Astrocyte (in vitro differentiated cells and primary cell): ENCODE measurements at places on chromosomes 1 and 21. TPM values are rescaled to one million over a fixed set of nuclear protein-coding genes. Genes with fewer than 3 reads are reported as not detected.

The HRNR gene
- total RNA-seq = not detected in 2 replicates

The TINAGL1 gene
- total RNA-seq = 3.9 and 5.7 TPM in 2 replicates

The TCHHL1 gene
- total RNA-seq = not detected in 2 replicates

The OR2T6 gene
- not detected in 2 replicates for total RNA-seq

The LCE1F gene
- total RNA-seq = not detected in 2 replicates

The DLGAP3 gene
- 1.6 and 2.7 TPM in 2 replicates for total RNA-seq

The SPRR2B gene
- total RNA-seq = not detected in 2 replicates

The KCTD3 gene
- total RNA-seq = 24.2 and 25.2 TPM in 2 replicates

The NUDT4B gene
- total RNA-seq = 0.79 and 1.2 TPM in 2 replicates

The CPLANE2 gene
- 8.2 and 8.6 TPM in 2 replicates for total RNA-seq

The PLXNA2 gene
- 16.3 and 17.7 TPM in 2 replicates for total RNA-seq

The TMEM269 gene
- 0.07 and 0.09 TPM in 2 replicates for total RNA-seq

The FGR gene
- total RNA-seq = 0.17 TPM in 1 of 2 replicates, not detected in the other

The OPRD1 gene
- 0.79 and 1.2 TPM in 2 replicates for total RNA-seq

The FAM72D gene
- 0.70 and 1.00 TPM in 2 replicates for total RNA-seq

The CFAP107 gene
- not detected in 2 replicates for total RNA-seq

The RLF gene
- total RNA-seq = 15.0 and 15.4 TPM in 2 replicates

The FNDC5 gene
- total RNA-seq = 0.39 and 0.96 TPM in 2 replicates

GRCh38 chr1:168786476-168787330 lies 57.7 kb upstream of the DPT start:
- peak; percentile 39 for DNase-seq

- no peak for DNase-seq
Measured at GRCh38 chr1:227268943-227269342, 49.3 kb downstream of the CDC42BPA start.

GRCh38 chr1:200886594-200886993 lies 8.1 kb upstream of the INAVA start:
- no peak for DNase-seq

- peak; percentile 76 for DNase-seq
Measured at GRCh38 chr1:179124873-179125272, 43.0 kb downstream of the TOR3A start.

GRCh38 chr1:44347280-44347679 lies 7.8 kb downstream of the ERI3 start:
- DNase-seq = peak; percentile 41

GRCh38 chr1:190429932-190430331 lies 47.7 kb downstream of the BRINP3 start:
- no peak for DNase-seq

DNA sequence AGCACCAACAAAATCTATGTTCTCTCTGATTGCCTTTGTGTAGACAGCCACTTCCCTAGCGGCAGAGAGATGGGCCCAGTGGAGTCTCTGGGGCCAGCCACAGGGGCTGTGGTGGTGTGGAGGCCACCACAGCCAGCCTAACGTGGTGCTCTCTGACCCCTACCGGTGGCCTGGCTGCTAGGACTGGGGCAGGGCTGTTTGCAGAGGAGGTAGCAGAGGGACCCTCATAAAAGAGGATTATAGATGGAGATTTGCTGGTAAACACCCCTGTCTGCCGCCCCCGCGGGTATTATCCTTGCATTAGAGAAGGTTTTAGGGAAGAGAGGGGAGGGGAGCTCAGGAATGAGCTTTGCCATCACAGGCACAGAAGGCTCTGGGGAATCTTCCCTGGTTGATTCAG lies 310.3 kb upstream of the VAMP3 start:
- DNase-seq = no peak

GRCh38 chr1:21278860-21279845 lies 11.1 kb downstream of the ECE1 start:
- DNase-seq = no peak

GRCh38 chr21:45365608-45366241 lies 39.2 kb upstream of the COL18A1 start:
- DNase-seq = peak; percentile 88

GRCh38 chr1:204623894-204624361 lies 61.6 kb downstream of the LRRN2 start:
- no peak for DNase-seq

GRCh38 chr1:219875860-219876259 lies 52.5 kb downstream of the SLC30A10 start:
- no peak for DNase-seq

GRCh38 chr1:192668409-192668983 lies 32.5 kb downstream of the RGS13 start:
- DNase-seq = no peak

GRCh38 chr1:78009276-78009675 lies 4.5 kb downstream of the DNAJB4 start:
- no peak for DNase-seq

- no peak for DNase-seq
Measured at GRCh38 chr1:205369701-205370123, 13.0 kb upstream of the KLHDC8A start.

- peak; percentile 38 for DNase-seq
Measured at GRCh38 chr1:221440658-221441057, 301.2 kb downstream of the DUSP10 start.

DNA sequence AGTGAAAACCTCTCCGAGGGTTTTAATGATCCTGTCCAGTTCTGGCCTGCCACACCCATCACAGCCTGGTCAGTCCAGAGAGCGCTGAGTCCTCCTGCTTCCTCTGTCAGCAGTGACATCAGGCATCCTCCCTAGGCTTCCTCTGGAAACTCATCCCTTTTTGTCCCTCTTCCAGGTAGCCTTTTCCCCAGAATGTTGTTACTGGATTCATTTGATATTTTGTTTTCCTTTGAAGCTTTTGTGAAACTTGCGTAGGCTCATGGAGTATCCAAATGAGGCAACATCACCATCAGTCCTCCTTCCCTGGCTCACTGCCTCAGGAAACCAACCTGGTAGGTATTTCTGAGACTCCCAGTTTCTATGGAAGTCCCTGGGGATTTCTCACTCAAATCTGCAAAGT lies 27.0 kb upstream of the IGSF3 start:
- no peak for DNase-seq

- no peak for DNase-seq
Measured at GRCh38 chr1:8590721-8591351, 226.6 kb downstream of the RERE start.

GRCh38 chr1:17304826-17305175 lies 3.2 kb upstream of the PADI4 start:
- DNase-seq = no peak

DNA sequence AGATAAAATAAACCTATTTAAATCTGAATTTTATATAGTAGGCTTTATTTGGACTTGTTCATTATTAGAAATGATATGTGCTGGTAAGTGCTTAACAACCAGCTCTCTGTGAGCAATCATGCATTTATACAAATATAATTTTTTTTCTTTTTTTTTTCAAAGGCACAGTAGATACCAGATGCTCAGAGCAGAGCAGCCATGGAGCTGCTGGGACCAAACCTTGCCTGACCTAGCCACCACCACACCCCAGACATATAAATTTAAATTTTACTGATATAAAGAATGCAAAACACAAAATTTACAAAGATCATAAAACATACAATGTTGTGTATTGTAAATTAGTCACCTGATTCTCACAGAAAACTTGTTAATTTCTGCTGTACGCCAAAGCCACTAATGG lies 290.6 kb downstream of the SDCCAG8 start:
- DNase-seq = no peak

GRCh38 chr1:63909526-63909925 lies 135.7 kb downstream of the ROR1 start:
- no peak for DNase-seq

DNA sequence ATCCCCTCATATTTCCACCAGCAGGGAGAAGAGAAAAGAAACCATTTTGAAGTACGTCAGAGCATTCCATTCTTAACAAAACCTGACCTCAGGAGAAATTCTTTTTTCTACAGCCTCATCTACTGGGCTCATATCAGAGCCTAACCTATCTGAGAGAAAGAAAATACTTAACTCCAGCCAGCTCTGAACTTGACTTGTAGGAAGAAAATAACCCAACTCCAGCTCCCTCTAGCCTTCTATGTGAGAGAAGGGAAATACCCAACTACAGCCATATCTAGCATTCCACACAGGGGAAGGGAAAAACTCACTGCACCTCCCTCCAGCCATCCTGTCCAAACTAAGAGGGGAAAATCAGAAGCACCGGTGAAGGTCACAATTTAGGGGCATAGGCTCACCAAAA lies 57.7 kb downstream of the SPATA6 start:
- no peak for DNase-seq

GRCh38 chr1:31666263-31666963 lies 21.7 kb upstream of the PEF1 start:
- peak; percentile 41 for DNase-seq

- peak; percentile 55 for DNase-seq
Measured at GRCh38 chr1:200323856-200324400, 85.9 kb downstream of the ZNF281 start.

DNA sequence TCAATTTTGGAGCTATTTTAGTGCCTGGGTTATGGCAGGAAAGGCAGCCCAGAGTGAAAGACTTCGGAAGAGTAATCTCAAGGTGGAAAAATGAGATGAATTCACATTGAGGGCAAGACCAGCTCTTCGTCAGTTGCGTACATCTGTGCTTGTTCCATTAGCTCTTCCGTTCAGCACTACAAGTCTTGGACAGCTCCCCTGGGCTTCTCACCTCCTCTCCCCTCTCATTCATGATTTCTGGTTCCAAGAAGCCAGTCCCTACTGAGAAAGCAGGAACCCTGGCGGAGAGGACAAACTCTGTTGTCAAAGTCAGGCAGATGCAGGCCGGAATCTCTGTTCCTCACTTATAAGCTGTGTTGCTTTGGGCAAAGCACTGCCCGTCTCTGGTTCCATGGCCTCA lies 76.5 kb downstream of the ACTL8 start:
- peak; percentile 39 for DNase-seq

DNA sequence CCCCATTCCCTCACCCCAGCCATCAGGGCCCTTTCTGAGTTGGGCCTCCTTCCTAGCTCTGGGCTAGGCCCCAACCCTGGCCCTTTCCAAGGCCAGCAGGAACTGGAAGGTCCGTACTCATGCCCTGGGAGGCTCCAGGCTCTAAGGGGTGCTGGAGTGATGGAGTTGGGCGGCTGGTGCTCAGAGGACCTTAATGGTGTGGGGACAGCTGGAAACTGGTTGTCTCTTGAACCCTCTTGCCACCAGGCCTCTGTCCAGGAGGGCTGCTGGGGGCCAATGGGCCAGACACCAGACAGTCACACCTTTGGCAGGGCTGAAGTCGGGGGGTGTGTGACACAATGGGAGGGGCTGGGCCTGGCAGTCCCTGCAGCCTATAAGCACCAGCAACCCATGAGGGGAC lies 9.2 kb upstream of the PADI1 start:
- no peak for DNase-seq

DNA sequence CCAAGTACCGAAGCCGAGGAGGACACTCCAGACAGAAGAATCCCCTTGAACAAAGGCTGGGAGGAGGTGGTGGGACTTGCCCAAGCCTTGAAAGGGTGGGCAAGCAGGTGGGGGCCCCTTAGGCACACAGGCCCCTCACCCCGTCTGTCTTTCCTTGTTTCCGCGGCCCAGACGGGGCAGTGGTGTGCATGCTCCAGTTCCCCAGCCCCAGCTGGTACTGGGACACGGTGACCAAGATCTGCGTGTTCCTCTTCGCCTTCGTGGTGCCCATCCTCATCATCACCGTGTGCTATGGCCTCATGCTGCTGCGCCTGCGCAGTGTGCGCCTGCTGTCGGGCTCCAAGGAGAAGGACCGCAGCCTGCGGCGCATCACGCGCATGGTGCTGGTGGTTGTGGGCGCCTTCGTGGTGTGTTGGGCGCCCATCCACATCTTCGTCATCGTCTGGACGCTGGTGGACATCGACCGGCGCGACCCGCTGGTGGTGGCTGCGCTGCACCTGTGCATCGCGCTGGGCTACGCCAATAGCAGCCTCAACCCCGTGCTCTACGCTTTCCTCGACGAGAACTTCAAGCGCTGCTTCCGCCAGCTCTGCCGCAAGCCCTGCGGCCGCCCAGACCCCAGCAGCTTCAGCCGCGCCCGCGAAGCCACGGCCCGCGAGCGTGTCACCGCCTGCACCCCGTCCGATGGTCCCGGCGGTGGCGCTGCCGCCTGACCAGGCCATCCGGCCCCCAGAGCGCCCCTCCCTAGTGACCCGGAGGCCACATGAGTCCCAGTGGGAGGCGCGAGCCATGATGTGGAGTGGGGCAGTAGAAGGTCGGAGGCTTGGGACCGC lies 50.8 kb downstream of the OPRD1 start:
- DNase-seq = no peak

- DNase-seq = no peak
Measured at GRCh38 chr21:24023936-24024335, 1583.3 kb downstream of the MRPL39 start.

- no peak for DNase-seq
Measured at GRCh38 chr1:8809342-8809736, 8.1 kb downstream of the RERE start.

- DNase-seq = no peak
Measured at GRCh38 chr21:36063375-36064084, 3.2 kb upstream of the SETD4 start.

- no peak for DNase-seq
Measured at GRCh38 chr1:157595356-157595755, 2.5 kb downstream of the FCRL4 start.
